ENCODE measurements at places on chromosomes 3 and 15.

- no peak for DNase-seq
These were observed 3.7 kb upstream of the RPP25 start for GRCh38 chr15:74960286-74960685.

DNA sequence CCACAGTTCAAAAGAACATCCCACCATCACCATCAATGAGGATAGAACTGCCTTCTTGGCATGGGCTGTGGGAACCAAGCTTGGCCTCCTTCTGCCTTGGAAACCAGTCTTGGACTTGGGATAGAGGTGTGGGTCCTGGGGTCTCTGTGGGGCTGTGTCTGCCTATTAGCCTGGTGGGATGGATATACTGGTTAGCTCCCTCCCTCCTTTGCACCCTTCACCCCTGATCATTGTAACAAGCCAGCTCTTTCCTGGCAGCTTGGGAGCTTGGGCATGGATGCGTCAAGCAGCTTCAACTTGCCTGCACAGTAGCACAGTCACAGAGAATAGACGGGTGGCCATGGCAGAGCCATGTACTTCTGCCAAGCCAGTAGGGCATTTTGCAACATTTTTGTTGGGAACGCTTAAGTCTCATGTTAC lies 65.2 kb downstream of the SMAD6 start:
- DNase-seq, result no peak

DNA sequence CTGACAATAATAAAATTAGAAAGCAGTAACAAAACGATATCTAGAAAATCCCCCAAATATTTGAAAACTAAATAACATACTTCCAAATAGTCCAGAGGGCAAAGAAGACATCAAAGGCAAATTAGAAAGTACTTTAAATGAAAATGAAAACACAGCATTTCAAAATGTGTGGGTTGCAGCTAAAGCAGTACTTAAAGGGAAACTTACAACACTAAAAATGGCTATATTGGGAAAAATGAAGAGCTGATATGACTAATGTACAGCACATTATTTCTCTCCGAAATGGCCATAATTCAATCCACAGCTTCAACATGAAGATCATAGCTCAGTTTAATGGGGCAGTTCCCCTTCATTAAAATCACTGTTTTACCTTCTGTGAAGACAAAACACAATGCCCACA lies 71.9 kb downstream of the FBXL22 start:
- DNase-seq, result no peak

DNA sequence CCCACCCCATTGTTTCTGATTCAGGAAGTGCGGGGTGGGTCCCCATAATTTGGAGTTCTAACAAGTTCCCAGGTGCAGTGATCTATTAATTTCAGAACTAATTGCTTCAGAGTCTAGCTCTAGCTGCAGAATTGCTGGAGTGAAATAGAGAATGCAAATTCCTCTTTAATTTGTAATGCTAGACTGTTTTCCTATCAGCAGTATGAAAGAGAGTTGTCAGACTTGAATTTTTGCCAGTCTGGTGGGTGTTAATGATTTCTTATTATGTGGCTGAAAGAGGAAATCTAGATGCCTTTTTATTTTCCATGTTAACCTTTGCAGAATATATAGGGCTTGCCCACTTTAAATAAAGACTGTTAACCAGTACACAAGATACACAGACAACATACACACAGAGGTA lies 23.7 kb downstream of the APH1B start:
- DNase-seq, result no peak

- DNase-seq, result no peak
These were observed 7.2 kb upstream of the IVD start for GRCh38 chr15:40398413-40398873.

GRCh38 chr3:157871838-157872460 lies 234.3 kb downstream of the SHOX2 start:
- DNase-seq, result no peak

- DNase-seq, result no peak
These were observed 14.3 kb downstream of the SEMA7A start for GRCh38 chr15:74419432-74419831.

DNA sequence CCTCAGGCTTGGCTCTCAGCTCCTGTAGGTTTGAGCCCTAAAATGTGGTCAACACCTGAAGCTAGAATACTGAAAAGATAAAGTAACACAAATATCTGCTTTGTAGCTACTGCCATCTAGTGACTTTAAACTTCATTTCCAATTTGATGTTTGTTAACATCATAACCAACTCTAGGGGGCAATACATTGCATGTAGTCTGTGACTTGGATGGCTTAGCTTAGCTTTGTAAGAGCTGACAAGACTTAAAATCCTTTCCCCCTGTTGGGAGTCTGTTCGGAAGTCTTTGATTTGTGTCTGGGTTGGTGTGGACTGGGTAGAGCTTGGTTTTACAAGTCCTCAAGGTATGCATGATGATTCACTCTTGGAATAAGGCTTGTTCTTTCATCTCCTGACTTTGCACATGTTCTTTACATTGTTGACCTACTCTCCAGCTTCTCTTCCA lies 51.7 kb downstream of the SCN11A start:
- DNase-seq, result no peak

- no peak for DNase-seq
These were observed 4.2 kb downstream of the UBAP1L start for GRCh38 chr15:65110676-65111292.

All from T-helper 9 cell (primary cell).